Activated T-helper 1 cell treated with anti-CD3 and anti-CD28 coated beads, Interleukin-12 subunit alpha, Interleukin-12 subunit beta, Interleukin-2, Interleukin-4 antibody, amounts not matched to agents 30 ng/mL and 10 ng/mL and 1 ng/mL, durations not matched to agents 14 hours and 24 hours and 36 hours (primary cell): ENCODE measurements at places on chromosomes 3 and 15.

- DNase-seq: no peak
Observed at GRCh38 chr3:171980578-171981270, 58.7 kb upstream of the FNDC3B start.

- DNase-seq: no peak
Observed at GRCh38 chr3:4954256-4955000, 24.8 kb upstream of the BHLHE40 start.

DNA sequence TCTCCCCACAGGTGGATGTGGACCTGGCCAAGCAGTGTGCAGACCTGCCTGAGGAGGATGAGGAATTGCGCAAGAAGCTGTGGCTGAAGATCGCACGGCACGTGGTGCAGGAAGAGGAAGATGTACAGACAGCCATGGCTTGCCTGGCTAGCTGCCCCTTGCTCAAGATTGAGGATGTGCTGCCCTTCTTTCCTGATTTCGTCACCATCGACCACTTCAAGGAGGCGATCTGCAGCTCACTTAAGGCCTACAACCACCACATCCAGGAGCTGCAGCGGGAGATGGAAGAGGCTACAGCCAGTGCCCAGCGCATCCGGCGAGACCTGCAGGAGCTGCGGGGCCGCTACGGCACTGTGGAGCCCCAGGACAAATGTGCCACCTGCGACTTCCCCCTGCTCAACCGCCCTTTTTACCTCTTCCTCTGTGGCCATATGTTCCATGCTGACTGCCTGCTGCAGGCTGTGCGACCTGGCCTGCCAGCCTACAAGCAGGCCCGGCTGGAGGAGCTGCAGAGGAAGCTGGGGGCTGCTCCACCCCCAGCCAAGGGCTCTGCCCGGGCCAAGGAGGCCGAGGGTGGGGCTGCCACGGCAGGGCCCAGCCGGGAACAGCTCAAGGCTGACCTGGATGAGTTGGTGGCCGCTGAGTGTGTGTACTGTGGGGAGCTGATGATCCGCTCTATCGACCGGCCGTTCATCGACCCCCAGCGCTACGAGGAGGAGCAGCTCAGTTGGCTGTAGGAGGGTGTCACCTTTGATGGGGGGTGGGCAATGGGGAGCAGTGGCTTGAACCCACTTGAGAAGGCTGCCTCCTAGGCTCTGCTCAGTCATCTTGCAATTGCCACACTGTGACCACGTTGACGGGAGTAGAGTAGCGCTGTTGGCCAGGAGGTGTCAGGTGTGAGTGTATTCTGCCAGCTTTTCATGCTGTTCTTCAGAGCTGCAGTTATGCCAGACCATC is 8.6 kb downstream of the VPS18 start:
- no peak for DNase-seq

DNA sequence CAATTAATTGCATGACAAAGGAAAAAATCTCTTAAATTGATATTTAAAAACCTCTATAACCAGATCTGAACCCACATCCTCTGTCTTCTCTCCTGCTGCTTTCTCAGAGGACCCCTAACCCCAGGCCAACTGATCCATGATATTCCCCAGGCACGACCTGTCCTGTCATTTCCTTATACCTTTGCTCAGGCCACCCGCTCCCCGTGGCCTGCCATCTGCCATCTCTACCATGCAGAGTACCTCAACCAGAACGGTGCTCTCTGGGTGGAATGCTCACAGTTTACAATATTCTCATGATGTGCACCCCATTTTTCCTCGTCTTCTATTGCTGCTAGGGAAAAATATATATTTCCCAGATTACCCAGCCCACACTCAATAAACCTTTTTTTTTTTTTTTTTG is 57.7 kb downstream of the ARHGEF3 start:
- no peak for DNase-seq

GRCh38 chr15:70395164-70395563 is 297.4 kb upstream of the TLE3 start:
- DNase-seq: no peak

- DNase-seq: no peak
Observed at GRCh38 chr3:6504834-6505233, 356.1 kb upstream of the GRM7 start.

- DNase-seq: no peak
Observed at GRCh38 chr3:105812194-105812586, 56.6 kb downstream of the CBLB start.

DNA sequence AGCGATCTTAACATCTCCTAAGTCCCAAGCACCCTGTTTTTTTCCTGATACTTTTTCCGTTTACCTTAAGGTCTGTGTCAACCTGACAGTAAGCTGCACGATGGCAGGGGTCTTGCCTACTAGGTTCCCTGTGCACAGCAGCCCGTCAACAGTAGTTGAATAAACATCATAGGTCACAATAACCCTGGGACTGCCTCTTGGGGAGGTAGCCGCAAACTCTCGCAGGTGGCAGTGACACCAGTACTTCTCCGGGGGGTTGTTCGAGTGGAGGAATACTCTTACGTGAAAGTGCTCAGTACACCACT is 365 bp upstream of the PDCD6IP start:
- DNase-seq: no peak

GRCh38 chr3:113698956-113699355 is 2.5 kb upstream of the USF3 start:
- DNase-seq: no peak

DNA sequence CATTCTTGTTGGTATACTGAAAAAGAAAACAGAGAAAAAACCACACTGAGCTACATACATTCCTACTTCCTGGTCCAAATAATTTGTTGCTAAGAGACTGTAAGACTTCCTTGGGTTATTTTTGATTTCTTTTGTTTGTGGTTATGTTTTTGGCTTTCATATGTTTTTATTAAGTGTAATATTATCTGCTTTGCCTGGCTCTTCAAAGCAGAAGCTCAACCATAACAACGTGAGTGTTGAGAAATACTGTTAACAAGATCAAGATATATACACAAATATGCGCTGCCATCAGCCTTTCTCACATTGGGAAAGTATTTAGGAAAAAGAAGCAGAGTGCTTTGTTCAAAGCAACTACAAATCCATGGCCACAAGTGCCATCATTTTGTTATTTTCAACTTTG is 556.2 kb upstream of the CBLB start:
- DNase-seq: no peak

GRCh38 chr3:23697416-23697815 is 108.3 kb upstream of the UBE2E1 start:
- DNase-seq: no peak

- DNase-seq: no peak
Observed at GRCh38 chr15:55869660-55870059, 123.8 kb downstream of the NEDD4 start.

DNA sequence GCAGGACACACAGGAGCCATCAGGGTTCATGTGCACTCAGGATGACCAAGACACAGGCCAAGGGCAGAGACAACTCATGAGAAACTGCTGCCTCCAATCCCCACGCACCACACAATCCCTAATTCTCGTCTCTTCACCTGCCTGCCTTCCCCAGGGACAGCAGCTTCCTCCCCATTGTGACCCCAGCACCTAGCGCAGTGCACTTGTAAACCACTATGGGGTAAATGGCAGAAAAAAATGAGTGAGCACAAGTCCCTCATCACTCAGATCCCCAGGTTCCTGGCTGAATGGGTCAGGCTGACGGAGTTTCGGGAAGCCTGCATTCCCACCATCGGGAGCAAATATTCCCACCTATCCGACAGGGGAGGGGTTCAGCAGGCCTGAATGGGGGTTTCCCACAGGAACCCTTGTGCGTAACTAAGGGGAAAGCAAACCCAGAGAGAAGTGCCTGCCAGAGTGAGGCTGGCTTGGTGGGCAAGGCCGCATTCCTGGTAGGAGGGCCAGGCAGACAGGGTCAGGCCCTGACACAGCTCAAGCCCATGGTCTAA is 18.8 kb downstream of the PLXNB1 start:
- DNase-seq: no peak

GRCh38 chr3:38122712-38123290 is 14.1 kb downstream of the ACAA1 start:
- DNase-seq: no peak

DNA sequence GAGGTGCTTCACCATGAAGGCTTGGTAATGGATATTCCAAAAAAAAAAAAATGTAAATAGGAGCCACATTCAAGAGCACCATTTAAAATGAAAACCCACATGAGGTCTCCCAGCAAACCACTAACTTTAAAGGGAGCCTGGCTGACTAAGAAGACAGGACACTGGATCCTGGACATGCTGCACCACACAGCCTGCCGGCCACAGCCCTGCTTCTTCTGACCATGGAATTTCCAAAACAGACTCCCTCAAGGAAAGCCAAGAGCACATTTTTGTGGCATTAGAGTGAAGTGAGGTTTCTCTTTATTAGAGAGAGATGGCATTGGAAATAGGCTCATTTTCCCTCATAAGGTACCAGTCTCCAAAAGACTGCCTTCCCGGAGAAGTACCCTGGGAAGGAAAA is 113.9 kb downstream of the RORA start:
- no peak for DNase-seq

DNA sequence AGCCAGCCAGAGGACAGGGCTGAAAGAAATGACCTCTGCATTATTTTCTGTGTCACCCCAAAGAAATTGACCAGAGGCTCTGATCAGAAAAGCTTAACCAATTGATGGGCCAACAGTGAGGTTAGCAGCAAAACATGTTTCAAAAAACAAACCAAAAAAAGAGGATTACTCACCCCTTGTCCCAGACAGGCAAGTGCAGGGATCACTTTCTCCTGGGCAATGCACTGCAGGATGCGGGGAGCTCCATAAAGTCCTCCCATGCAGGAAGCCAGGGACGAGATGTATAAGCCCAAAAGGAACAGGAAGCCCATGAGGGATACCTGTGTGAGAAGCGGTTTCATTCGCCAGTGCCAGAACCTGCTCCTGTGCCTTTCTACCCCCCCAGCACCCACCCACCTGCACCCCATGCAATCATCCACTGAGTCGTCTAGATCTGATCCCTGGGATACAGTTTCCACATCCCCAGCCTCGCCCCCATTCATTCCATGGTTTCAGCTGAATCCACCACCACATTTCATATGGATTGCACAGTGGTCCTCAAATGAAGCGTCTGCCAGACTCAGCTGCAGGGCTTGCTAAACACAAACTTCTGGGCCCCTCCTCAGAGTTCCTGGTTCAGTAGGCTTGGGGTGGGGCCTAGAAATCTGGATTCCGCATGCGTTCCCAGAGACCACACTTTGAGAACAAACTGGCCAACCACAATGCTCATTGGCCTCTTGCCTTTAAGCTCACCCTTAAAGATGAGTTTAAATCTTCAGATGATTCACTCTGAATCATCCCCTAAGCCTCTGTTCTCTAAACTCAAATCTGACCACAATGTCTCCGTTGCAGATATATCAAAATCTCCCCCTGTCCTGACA is 54.4 kb upstream of the HEG1 start:
- DNase-seq: no peak

DNA sequence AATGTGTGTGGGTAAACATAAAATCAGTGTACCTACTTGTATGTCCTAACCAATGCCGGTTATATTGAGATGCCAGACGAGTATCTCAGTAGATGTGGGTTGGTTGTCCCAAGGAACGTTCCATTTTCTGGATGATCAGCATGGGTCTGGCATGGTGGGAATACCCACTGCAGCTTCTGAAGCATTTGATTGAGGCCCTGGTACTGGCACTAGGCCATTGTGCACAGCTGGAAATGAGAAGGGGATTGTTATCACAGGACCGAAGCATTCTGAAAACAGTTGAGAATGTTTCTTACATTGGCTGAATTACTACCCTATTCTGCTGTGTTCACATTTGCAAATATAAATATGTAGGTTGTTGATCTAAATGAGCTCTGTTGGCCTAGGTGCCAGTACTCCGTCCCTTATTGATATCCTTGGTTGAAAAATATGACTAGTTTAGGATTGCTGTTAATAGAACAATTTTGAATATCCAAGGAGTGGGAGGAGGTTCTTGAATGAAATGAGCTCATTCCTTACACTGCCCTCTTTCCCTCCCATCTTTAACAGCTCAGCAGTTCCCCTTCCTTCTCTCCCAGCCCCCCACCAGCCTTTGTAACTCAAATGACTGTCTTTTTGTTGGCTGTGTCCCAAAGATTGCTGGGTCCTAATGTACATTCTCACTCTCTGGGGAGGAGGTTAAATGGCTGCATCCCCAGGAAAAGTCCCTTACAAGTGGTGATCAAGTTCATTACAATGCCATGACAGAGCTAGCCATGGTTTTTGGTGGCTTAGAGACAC is 293.3 kb upstream of the TPM1 start:
- no peak for DNase-seq

DNA sequence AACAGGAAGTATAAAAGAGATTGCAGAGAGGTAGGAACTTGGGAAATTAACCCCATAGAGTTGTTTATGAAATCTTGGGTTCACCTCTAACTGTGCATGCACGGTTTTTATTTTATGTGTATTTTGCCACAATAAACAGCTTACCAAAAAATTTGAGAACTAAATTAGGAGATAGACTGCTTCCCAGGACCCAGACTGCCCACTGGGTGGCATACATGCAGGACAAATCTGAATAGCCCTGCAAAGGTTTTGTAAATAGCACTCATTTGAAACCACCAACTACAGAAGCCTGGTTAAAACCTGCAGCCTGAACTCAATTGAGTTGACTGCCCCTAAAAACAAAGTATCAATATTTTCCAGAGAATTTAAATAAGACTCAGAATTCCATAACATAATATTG is 96.4 kb upstream of the SLCO2A1 start:
- no peak for DNase-seq

DNA sequence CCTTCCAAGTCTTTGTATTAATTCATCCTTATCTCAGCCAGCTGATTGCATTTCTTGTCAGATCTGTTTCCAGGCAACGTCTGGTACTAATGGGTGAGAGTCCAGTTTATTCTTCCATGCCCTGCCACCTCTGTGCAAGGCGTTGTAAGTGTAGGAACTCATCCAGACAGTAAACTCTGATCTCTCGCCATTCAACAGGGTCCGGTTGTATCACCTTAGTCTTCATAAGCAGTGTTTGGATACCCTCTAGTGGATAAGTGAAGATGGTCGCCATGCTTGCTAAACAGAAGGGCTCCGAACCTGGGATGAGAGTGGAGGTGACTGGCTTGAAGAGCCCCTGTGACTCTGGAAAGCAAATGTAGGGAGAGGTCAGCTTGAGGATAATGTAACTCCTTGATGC is 51.6 kb upstream of the CMTM7 start:
- peak; percentile 20 for DNase-seq

DNA sequence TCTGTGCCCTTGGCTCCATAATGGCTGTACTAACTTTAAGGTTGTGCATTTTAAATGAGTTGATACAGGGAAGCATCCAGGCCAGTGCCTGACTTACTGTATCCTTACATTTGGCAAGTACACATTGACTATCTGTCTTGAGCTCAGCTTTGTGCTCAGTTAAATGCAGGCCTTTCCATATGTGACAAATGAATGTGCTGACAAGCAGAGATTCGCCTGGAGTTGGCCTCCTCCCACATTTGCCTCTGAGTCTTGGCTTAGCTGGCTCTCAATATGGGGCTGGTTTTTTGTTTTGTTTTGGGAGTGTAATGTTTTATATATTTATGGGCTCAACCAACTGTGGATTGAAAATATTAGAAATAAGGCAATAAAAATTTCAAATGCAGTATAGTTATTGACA is 29.7 kb downstream of the TRIM71 start:
- no peak for DNase-seq
